Activated naive CD8-positive, alpha-beta T cell treated with anti-CD3 and anti-CD28 coated beads, Interleukin-2, amount 10 ng/mL, durations not matched to agents 7 days and 5 days (primary cell): ENCODE measurements at places on chromosomes 12 and 14. TPM values are rescaled to one million over a fixed set of nuclear protein-coding genes. Genes with fewer than 3 reads are reported as not detected.

DNA sequence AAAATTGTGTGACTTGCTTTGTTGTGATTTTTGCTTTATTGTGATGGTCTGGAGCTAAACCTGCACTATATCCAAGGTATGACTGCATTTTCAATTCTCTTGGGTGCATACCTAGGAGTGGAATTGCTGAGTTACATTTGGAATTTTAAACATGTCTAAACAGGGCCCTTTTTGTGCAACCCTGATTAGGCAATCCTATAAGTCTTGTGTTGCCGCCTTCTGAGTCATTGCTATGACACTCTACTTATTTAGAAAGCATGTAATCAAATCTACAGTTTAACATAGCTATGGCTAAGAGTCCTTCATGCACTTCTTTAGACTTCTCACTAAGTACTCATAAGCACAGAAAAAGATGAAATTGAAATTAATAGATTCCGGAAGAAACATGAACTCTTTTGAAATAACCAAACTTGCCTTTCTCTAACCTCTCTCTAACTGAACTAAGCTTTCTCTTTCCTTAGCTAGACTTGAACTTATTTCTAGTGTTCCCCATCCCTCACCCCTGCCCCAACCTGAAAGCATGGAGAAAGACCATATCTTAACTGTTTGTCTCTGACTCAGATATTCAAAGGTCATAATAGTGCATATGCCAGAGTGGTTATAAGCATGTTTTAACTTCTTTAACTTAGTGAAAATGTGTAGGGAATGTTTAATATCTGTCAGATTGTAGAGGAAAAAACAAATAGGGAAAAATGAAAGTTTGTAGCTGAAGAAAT is 203.0 kb downstream of the SNAPC1 start:
- DNase-seq, result no peak

GRCh38 chr12:25386831-25387731 is 136.4 kb upstream of the KRAS start:
- peak; percentile 58 for DNase-seq

DNA sequence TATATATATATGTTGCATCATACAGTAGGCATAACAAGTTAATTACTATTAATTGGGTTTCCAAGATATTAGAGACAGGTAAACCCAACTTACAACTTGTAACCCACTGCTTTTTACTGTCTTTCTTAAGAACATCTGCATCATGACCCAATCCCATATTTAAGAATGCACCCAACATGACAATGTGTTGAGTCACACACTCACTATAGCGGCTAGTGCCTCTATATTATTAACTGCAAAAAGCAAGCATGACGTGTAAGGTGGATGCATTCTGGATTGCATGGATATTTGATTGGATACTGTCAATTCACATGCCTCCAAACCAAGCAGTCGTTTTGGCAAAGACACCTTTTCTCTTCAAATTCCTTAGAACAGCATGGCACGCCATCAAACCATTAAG is 68.2 kb downstream of the KSR2 start:
- no peak for DNase-seq

DNA sequence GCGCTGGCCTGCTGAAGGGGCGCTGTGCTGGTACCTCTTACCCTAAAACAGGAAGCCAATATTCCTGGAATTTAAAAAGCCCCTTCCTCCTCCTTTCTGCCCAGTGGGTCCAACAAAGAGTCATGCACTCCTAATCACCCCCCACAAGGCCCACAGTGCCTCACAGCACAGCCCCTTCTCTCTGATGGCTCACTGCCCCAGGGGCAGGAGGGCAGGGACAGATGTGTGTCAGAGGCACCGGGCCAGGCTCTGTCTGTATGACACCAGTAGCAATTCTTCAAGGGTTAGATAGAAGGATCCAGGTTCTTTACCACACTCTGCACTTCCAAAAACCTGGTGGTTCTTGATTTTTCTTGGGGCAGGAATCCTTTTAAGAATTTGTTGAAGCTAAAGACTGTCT is 8.9 kb downstream of the MYH6 start:
- DNase-seq, result no peak

DNA sequence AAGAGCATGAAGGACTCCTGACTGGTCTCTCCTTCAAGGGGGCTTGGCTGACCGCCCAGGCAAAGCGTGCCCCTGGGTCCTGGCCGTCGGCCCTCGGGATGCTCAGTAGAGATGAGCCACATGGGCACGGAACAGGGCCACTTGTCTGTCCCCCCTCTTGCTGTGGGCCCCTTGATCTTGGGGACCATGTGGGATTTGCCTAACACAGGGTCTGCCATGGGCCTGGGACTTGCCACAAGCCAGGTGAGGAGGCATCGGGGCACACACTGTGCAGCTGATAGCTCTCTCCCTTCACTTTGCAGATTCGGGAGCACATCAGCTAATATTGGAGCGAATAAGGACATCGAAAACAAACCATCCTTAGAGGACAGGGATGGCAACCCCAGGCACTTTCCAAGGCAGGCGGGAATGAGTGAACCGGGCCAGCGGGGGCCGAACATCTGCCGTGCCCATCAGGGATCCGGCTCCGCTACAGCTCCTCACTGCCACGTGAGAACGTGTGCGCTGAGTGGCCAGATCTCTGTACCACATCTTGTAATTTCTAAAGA is 88.1 kb downstream of the PIWIL1 start:
- no peak for DNase-seq

GRCh38 chr14:104644091-104644635 is 39.6 kb upstream of the TMEM179 start:
- DNase-seq, result no peak

DNA sequence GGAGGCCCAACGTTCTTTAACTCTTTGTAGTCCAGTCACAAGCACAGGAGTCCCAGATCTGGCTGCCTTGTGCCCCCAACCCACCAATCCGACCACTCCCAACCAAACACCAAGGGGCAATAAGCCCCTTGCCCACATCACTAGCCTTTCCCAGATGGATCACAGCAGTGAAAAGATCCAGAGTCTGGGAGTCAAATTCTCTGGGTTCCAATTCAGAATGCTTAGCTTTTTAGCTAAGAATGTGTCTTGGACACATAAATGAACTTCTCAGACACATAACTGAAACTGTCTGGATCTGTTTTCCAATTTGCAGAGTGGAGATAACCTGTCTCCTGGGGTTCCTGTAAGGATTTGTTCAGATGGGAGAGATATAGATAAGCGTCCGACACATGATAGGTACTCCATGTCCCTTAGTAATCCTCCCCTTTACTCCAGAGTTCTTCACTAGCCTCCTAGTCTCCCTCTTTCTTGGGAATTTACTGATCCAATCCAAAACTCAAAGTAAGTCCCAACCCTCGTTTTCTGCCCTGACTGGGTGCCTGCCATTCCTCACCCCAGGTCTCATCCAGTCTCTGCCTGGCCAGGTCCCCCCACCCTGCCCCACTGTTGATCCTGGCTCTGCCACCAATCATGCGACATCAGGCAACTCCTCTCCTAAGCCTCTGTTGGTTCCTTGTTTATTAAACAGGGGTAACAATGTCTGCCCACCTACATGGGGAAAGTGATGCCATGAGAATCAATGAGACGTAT is 439 bp upstream of the TNFRSF1A start:
- no peak for DNase-seq

GRCh38 chr12:55822228-55822627 is 4.4 kb downstream of the ORMDL2 start:
- DNase-seq, result no peak

DNA sequence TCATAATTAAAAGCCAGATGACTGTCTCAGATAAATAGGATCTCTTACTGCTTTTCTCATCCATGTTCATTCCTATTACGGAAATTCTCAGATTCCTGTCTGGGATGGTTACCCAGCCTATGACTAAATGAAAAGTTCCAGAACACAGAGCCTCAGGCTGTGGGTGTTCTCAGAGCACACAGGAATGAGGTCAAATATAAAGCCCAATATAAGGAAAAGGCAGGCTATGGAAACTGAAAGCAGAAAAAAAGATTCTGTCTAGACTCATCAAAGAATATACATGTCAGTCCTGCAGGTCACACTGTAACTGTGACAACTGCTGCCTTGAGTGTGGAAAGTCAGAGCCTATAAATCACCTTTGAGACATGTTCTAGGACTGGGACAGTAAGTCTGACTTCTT is 64.3 kb downstream of the DCAF5 start:
- DNase-seq, result no peak

Gene CCDC196
- not detected for total RNA-seq

Gene KRT72
- total RNA-seq, result 0.65 TPM

Gene NFATC4
- not detected for total RNA-seq
